ENCODE measurements at places on chromosomes 13 and 19.
A peak's percentile ranks its signal among the peaks of the same experiment; 100 is the strongest.

GRCh38 chr19:10118960-10119359 is 739 bp downstream of the EIF3G start:
- DNase-seq = no peak

- no peak for DNase-seq
Observed at GRCh38 chr13:21638319-21639282, 32.3 kb upstream of the FGF9 start.

GRCh38 chr19:18489627-18490184 is 32.2 kb downstream of the ELL start:
- DNase-seq = no peak

DNA sequence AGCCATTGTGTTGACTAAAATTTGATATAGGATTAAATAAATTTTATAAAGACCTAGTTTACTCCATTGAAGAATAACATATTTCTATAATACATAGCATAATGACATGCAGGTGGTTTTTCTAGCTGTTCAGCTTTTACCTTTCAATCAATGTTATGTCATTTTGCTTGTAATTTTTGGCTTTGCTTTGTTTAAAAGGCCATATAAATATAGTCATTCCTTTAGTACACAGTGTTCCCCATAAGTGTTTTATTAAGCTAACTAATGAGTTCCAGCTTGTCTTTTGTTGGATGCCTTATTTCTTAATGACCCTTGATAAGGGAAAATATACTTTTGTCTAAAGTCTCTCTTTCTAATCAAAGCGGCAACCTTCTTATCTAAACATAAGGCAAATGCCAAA is 906.3 kb upstream of the GPC6 start:
- no peak for DNase-seq

- DNase-seq = no peak
Observed at GRCh38 chr13:33471204-33471603, 185.6 kb upstream of the STARD13 start.

DNA sequence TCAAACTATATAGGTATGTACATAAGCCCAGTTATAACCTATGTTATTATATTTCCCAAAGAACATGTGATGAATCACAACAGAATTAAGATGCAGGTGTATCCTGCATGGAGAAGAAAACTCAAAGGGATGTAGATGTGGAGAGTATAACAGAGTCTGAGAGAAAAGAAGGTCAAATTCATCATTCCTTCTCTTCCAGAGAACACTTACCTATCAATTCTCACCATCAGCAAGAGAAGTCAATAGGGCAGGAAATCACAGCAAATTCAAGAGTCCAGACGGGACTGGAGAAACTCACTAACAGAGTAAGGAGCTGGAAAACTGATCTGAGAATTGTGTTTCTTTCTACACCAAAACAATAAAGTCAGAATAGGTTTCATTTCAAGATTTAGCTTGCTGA is 28.4 kb downstream of the DIAPH3 start:
- no peak for DNase-seq

DNA sequence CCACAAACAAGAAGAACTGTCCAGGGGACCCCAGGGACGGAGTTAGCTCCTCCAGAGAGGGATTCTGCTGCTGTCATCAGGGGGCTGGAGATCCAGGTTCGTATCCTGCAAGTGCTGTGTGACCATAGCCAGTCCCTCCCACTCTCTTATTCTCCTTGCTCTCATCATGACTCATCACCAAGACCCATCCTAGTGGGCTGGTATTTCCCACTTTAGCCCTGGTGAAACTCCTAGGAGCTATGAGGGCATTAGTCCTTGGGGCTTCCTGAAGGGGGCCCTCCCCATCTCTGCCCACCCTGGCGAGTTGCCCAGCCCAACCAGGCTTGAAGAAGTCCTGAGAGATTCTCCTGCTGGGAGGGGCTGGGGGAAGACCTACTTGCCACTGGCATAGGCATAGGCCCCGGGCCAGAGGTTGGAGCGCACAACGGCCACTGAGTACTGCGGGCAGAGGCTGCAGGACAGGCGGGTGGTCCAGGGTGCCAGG is 7.5 kb upstream of the DMWD start:
- DNase-seq = no peak

GRCh38 chr13:77521194-77521593 is 14.3 kb upstream of the SCEL start:
- no peak for DNase-seq

DNA sequence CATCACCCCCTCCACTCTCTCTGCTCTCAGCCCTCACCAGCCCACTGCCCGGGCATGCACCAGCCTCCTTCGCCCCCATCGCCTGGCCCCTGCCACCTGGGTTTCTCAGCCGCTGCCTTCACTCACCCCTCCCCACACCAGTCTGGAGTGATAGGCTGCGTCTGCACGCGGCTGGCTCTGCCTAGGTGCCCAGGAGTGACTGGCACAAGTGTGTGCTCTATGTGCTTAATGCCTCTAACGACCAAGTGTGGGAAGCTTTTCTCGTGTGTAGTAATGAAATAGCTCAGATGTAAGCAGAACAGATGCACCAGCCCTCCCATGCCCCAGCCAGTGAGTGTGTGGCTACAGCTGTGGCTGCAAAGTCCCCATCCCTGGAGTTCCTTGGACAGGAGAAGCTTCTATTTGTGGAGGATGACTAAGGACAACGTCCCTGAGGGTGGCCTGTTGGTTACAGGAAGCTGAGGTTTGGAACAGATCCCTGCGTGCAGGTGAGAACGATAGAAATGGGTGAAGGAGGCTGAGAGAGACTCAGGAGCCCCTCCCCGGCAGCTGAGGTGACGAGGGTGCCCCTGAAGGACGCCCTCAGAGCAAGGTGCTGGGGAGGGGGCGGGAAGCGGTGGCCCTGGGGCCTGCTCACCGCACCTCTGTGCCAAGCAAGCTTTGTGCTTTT is 35.6 kb downstream of the ATP11A start:
- no peak for DNase-seq

GRCh38 chr13:39023761-39024160 is 14.1 kb downstream of the PROSER1 start:
- DNase-seq = no peak

- DNase-seq = no peak
Observed at GRCh38 chr19:42497492-42498168, 30.7 kb downstream of the CEACAM1 start.

DNA sequence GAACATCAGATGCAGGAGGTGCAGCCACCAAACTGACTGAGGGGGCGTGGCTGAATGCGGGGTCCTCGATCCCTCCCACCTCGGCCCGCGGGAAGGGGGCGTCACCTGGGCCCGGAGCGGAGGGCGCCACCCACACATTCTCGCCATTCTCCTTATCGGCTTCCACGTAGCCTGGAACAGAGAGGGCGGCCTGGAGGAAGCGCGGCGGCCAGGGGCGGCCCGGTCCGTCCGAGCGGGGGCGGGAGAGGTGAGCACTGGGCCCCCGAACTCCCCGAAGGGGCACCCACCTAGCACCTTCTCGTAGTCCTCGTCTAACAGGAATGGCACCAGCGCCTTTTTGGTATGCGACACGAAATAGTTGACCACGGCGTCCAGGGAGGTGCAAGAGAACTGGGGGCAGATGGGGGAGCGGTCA is 11.8 kb downstream of the STAP2 start:
- DNase-seq = no peak

- DNase-seq = no peak
Observed at GRCh38 chr13:36131222-36131930, at the start of gene DCLK1. TSS of gene DCLK1 (minus strand) at chr13:36131382.

DNA sequence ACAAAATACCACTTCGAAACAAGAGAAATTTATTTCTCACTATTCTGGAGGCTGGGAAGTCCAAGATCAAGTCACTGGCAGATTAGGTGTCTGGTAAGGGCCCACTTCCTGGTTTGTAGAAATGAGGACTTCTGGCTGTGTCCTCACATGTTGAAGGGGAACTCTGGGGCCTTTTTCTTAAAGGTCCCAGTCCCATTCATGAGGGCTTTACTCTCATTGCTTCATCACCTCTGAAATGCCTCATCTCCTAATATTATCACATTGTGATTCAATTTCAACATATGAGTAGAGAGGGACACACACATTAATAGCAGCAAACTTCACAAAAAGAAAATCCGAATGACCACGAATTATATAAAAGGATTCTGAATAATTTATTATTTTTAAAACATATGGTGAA is 21.6 kb upstream of the SIGLEC14 start:
- DNase-seq = no peak

GRCh38 chr13:99406799-99407201 is 94.5 kb upstream of the TM9SF2 start:
- DNase-seq = no peak

GRCh38 chr19:8609279-8610040 is 1.1 kb downstream of the ADAMTS10 start:
- DNase-seq = no peak

DNA sequence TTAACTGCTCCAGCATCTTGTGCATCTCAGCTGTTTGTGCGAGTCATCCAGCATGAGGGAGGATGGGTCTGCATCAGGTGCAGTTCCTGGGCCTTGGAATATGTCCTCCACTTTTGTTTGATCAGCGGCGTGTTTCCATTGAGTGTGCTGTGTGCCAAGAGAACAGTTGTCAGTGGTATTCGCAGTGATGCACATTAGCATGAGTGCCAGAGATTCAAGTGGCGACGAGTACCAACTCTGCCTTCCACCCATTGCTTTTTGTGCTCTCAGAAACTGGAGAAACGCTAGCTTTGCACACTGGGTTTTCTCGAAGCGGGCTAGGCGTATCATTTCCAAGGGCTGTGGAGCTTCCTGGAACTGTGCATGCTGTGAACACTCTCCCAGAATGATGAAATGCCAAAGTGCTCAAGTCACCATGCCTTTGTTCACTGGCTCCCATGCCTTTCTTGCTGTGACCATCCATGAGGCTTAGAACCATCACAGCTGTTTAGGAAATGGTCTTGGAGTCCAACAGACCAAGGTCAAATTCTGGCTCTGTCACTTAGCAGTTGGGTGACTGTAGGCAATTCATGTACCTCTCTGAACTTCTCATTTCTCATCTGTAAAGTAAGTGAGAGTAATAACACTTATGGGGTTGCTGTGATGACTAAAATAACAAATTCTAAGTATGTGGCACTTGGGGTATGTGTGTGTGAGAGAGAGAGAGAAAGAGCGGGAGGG is 18.4 kb downstream of the LRCH1 start:
- DNase-seq = no peak

DNA sequence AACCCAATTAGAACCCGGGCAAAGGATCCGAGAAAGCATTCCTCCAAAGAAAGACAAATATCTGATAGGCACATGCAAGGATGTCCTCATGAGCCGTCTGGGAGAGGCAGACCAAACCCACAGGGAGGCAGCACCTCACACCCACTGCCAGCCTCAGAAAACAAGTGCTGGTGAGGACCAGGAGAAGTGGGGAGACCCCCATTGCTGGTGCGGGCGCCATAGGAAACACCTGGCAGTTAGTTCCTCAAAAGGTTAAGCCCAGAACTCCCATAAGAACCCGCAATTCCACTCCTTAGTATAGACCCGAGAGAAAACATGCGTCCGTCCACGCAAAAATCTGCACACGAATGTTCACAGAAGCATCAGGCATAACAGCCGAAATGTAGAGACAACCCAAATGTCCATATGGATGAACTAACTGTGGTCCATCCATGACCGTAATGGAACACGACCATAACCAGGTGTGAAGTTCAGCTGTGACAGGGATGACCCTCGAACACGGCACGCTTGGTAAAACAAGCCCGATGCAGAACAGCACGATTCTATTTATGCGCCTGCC is 7.9 kb downstream of the ZNF787 start:
- no peak for DNase-seq

- DNase-seq = no peak
Observed at GRCh38 chr13:46951516-46951915, 54.7 kb upstream of the HTR2A start.

DNA sequence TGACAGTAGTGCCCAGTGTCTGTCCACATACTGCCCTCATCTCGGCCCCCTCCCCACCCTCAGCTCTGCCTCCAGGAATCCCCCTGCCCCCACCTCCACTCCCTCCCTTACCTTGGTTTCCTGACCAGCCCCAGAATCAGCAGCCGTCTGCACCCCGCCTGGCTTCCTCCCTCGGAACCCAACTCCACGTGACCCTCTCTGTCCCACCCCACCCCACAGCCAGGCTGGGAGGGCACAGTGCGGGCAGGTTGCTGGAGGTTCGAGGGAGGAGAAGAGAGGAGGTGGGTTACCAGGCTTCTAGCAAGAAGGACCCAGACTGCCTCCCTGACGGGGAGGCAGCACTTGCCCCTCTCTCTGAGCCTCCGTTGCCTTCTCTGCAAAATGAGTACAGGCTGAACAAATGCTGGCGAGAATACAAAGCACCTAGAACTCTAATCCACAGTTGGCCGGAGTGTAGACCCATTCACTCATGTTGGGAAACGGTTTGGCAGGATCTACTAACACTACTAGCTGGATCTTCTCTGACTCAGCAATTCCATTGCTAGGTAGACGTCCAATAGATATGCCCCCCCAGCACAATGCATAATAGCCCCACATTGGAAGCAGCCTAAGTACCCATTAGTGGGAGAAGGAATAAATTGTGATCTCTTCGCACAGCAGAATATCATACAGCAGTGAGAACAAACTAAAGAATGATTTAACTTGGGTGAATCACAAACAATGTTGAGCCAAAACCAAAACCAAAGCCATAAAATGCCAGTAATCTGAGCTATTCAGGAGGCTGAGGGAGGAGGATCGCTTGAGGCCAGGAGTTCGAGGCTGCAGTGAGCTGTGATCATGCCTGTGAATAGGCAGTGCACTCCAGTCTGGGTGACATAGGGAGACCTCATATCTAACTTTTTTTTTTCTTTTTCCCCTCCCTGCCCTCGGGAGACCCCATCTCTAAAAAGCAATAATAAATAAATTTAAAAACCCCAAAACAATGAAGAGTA is at the start of gene RASAL3:
Gene RASAL3, minus strand, starts transcription at position 151 of the 992 bp plus-strand sequence. CDS start 186 bp downstream, outside the sequence.
- DNase-seq = peak; percentile 54

- DNase-seq = no peak
Observed at GRCh38 chr13:60431108-60431700, 34.2 kb downstream of the TDRD3 start.

- no peak for DNase-seq
Observed at GRCh38 chr19:35090506-35091214, 25.0 kb upstream of the FXYD3 start.
